HuH-7 (cell line): ENCODE measurements at places on chromosomes 16 and 17.

DNA sequence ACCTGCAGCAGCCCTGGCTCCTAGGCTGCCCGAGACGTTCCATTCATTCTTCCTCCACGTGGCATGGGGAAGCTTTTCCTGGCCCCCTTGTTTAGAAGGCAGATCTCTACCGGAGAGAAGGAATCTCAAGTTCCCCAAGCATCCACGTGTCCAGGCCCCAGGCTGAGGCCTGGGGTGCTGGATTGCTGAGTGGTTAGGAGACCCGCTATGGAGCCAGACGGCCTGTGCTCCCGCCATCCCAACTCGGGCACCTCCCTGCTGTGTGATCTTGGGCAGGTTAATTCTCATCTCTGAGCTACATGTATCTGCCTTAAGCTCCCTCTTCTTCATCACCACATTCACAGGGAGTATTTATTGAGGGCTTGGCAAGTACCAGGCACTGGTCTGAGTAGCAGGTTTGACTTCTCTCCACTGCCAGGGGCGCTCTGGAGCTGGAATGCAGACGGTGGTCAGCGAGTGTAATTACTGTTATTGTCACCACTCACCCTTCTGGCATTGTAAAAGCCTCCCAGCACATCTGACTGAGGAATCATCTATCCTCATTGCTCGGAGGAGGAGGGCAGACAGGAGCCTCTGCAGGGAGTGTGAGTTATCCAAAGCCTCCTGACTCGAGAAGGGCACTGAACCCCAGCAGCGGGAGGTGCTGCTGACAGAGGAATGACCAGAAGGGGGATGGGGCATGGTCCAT, 1.1 kb upstream of the ADGRG1 start:
- DNase-seq, result no peak

GRCh38 chr16:68005786-68006286, 6.6 kb upstream of the DPEP2 start:
- no peak for DNase-seq

GRCh38 chr17:45256114-45256966, 5.6 kb downstream of the SPATA32 start:
- DNase-seq, result no peak

- DNase-seq, result peak; percentile 85
Measured at GRCh38 chr17:65294181-65294719, 157.1 kb downstream of the RGS9 start.

DNA sequence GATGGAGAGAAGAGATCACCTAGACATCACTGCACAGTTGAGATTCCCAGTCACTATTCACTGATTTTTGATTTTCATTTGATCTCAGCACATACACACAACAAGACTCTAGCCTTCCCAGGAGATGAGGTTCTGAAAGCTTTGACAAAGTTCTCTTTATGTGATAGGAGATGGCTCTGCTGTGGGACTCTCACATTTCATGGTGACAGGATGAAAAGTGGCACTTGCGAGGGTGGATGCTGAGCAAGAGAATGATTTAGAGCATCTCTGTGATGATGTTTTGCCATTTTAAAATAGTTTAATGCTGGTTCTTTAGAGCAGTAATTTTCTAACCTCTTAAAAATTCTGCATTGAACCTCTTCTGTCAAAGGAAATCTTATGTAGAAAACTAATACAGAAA, 113.3 kb upstream of the CA10 start:
- no peak for DNase-seq

DNA sequence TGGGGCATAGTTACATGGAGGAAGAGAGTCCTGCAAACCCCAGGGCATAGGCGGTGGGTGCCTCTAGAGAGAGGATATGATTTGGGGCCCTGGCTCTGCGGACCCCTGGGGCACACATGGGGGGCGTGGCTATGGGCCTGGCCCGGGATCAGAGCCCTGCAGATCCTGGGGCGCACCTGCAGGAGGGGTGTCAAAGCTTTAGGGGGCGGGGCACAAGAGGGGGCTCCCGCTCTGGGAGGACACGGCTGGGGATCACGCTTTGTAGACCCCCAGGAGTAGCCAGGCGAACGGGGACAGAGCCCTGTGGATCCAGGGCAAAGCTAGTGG, 497 bp downstream of the BCL7C start:
- DNase-seq, result no peak

DNA sequence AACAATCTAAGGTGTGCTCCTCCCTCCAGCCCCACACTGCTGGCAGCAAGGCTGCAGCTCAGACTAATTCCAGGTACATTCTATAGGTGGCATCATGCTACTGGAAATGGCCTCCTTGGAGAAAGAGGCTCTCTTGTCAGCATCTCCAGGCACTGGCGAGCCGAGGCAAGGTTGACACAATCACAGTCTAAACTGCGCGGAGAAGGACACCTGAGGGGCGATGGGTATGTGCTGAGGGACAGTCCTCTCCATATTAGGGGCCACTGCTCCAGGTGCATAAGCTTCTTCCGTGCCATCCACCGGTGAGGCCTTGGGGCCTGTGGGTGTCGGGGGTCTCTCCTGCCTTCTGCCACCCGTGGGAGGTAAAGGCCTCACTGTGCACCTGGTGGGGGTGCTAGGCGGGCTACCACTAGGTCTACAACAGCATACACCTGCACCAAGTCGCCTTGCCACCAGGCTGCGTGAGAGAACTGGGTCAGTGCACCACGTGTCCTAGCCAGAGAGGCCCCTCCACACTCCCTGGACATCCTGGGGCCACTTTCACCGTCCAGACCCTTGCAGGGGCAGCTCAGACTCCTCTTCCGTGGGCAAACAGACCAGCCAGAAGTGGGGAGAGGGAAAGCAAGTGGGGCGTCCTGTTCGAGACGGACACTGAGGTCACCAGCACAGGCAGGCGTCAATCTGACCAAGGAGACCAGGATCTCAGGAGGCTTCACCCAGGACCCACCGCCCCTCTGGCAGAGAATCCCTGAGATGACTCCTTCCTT, 12.1 kb upstream of the CBX8 start:
- peak; percentile 88 for DNase-seq

GRCh38 chr16:12752159-12752558, 51.5 kb downstream of the CPPED1 start:
- no peak for DNase-seq

GRCh38 chr16:2142942-2143877, 5.2 kb upstream of the RAB26 start:
- DNase-seq, result no peak

- DNase-seq, result no peak
Measured at GRCh38 chr16:9061358-9061813, 30.1 kb upstream of the HAPSTR1 start.

DNA sequence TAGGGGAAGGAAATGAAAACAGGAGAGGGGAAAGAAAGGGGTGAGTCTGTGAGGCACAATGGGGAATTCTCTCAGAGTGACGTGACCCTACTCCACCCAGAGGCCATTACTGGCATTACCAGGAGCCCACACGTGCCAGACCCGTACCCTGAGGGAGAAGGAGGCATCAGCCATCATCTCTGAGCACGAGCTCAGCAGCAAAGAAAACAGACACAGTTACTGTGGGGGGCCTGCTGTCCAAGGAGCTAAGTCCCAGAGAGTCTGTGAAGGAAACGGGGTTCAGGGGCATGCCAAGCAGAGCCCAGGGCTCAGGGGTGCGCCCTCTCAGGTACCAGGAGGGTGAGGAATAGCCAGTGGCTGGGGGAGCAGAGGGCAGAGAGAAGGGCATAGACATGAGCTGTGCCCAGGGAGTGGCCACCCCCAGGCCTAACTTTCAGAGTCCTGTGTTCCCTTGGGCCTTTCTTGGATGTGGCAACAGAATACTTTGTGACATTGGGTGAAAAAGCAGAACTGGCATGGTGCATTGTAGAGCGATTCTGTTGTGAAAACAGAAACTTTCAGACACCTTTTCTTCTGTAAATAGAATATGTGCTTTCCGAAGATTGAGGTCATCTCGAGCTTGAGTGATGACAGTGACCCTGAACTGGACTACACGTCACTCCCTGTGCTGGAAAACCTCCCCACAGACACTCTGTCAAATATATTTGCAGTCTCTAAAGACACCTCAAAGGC, 11.3 kb downstream of the TAF1C start:
- DNase-seq, result peak; percentile 78

GRCh38 chr16:53632526-53632925, 71.1 kb downstream of the RPGRIP1L start:
- DNase-seq, result no peak

- no peak for DNase-seq
Measured at GRCh38 chr17:77856551-77857305, 101.8 kb upstream of the TNRC6C start.

DNA sequence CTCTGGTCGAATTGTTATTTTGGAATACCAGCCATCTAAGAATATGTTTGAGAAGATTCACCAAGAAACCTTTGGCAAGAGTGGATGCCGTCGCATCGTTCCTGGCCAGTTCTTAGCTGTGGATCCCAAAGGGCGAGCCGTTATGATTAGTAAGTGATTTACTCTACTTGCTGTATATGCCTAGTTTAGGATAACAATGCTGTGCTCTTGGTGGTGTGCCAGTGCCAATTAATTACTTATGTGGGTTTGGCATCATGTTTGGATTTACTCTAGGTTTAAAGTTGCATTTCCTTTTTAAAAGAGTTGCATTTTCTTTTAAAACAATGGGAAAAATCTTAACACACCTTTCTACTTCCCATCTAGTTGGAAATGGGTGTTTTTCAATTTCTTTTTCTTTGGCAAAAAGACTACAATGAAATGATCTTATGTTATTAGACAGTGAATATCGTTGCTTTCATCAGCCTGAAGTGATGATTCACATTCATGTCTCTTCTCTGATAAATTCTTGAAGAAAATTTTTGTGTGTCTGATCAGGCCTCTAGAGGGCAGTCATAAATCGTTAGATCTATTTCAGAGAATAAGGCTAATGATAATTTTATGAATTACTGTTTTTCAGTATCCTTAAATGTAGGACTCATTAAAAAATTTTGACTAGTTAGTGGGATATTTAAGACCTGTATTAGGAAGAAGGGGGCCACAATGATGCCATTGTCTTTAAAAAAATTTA, 5.6 kb downstream of the SF3B3 start:
- DNase-seq, result peak; percentile 15

- DNase-seq, result no peak
Measured at GRCh38 chr17:33120103-33120502, 128.5 kb downstream of the SPACA3 start.

- peak; percentile 65 for DNase-seq
Measured at GRCh38 chr16:89827383-89828198, 684 bp upstream of the SPIRE2 start.

GRCh38 chr17:78993241-78993956, 13.7 kb upstream of the LGALS3BP start:
- peak; percentile 82 for DNase-seq

DNA sequence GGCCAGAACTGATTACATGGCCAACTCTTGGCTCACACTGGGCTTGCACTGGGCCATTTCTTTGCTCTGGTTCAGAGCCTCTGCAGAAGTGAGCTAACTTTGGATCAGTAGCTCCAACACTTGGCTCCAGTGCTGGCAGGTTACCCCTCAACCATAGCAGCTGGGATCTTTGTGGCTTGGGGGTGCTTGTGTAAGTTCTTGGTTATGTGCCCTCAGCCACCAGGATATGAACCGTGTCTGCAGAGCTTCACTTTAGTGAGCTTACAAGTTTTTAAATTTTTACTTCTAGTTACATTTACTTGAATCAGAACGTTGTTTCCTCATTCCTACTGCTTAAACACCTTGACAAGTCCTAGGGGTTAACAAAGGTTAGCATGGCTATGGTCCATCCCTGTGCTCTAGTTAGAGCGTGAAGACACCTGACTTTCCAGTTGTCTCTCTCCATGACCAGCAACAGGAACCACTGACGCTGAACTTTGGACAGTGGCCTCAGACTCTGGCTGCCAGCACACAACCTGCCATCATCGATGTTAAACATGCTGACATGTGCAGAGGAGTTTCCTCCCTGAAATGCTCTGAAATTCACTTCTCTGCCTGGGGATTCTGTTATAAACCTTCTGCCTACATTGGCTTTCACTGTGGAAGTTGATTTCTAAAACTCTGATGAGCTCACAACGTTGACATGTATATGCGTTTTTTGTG, 4.1 kb downstream of the PDF start:
- peak; percentile 83 for DNase-seq

DNA sequence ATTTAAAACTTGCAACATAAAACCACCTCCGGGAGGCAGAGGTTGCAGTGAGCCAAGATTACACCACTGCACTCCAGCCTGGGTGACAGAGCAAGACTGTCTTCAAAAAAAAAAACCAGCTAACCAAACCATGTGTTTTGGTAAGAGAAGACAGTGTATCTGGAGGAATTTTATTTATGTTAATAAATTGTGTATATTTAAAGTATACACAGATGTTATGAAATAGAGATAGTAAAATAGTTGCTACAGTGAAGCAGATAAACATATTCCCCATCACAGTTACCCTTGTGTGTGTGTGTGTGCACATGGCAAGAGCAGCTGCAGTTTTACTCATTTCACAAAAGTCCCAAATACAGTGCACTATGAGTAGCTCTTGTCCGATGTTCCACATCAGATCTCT, 54.8 kb upstream of the CRISPLD2 start:
- DNase-seq, result no peak

- no peak for DNase-seq
Measured at GRCh38 chr16:21568502-21569189, 30.7 kb upstream of the METTL9 start.

GRCh38 chr17:49556223-49556943, 19.3 kb upstream of the NXPH3 start:
- peak; percentile 91 for DNase-seq

- peak; percentile 57 for DNase-seq
Measured at GRCh38 chr17:64084086-64084939, 45.6 kb downstream of the ERN1 start.

GRCh38 chr16:78998879-78999278, 601.7 kb downstream of the MAF start:
- DNase-seq, result no peak

DNA sequence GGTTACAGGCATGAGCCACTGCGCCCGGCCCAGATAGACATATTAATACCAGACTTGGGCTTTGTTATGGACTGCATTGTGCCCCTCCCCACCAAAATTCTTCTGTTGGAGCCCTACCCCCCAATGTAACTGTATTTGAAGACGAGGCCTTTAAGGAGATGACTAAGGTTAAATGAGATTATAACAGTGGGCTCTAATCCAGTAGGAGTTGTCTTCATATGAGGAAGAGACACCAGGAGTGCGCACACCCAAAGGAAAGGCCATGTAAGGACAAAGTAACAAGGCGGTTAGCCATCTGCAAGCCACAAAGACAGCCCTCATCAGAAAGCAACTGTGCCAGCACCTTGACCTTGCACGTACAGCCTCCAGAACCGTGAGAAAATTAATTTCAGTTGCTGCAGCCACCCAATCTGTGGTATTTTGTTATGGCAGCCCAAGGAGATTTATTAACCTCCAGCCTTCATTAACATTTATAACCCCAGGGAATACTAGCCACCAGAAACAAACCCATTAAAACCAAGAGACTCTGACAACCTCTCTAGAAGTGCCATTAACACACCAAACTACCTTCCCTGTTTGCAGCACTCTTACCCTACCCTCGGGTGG, 107.6 kb downstream of the TTC19 start:
- DNase-seq, result no peak

- DNase-seq, result no peak
Measured at GRCh38 chr16:86110134-86110533, 211.2 kb downstream of the IRF8 start.

- DNase-seq, result no peak
Measured at GRCh38 chr16:69544088-69544487, 21.7 kb upstream of the NFAT5 start.

GRCh38 chr17:81954131-81955057, 6.6 kb downstream of the NOTUM start:
- DNase-seq, result no peak

GRCh38 chr17:64016231-64016784, 4.1 kb downstream of the ICAM2 start:
- no peak for DNase-seq

- DNase-seq, result no peak
Measured at GRCh38 chr16:15545544-15545943, 97.4 kb downstream of the MARF1 start.
